ENCODE measurements at places on chromosomes 13 and 19.

DNA sequence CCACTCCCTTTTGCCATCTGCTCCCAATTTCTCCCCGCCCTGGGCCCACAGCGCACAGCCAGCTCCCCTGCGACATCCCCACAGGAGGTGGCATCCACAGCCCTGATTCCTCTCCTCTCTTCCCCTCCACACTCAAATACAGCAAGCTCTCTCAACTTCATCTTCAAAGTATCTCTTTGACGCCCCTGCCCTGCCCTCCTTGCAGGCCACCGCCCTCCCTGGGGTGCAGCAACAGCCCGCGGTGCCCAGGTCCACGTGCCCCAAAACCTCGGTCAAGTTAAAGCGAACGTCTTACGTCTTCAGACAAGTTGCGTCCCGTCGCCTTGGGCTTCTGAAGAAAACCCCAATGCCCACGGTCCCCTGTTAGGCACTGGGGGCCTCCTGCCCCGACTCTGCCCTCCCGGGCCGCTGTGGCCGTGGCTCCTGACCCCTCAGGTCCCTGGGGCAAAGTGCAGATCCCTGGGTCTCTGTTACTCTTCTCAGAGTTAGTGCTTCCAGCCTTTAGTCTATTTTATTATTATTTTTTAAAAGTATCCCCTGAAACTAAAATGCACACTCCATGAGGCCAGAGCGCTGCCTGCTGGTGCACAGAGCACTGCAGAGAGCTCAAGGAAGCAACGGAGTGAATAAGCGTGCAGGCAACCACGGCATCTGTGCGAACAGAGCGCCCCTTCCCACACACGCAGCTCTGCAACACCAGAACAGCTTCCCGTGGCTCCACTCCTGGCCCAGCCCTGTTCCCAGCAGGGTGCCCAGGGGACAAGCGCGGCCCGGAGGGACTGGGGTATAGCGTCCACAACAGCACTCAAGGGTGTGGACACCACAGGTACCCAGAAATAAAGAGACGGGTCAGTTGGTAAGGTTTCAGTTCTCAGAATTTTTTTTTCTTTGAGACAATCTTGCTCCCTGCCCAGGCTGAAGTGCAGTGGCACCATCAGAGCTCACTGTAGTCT is 26.4 kb downstream of the IL17D start:
- DNase-seq: no peak

- DNase-seq: no peak
Observed at GRCh38 chr13:101511766-101512165, 59.3 kb downstream of the ITGBL1 start.

DNA sequence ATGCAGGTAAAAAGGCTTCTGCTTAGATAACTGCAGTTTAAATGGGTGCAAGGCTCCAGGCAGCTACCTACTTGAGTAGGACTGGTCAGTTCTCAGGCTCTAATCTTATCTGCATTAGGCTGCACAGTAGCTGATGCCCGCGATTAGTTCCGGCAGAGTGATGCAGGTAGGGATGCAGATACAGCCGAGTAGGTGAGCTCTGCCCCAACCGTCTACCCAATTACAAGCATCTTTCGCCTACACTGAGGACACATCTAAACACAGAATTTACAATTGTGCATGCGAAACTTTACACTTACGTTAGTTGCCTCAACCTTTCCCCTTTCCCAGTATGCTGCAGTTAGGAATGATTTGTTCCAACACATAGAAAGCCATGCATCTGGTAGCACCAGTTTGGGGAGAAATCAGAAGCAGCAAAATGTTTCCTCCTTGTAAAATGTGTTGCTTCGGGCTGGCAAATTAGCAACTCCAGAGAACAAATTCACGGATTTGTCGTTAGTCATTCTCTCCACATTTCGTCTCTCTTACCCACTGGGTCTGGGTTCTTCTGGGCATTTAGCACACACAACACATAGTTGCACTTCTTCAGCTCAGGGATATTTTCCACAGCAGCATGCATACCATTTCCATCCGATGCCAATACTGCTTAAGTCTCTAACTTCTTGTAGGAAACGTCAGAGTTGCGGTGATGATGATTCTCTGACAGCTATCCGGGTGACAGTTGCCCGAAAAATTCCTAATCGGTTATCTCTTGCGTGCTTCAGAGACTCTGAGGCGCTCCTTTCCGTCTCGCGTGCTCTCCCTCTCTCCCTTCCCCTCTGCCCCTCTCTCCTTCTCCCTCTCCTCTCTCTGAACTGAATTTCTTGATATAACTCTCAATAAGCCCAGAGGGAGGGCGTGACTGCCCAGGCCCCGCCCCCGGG is at the start of gene PCDH9:
Gene PCDH9, minus strand, starts transcription at position 856 of the 923 bp plus-strand sequence. CDS start 1,896 bp downstream, outside the sequence.
- no peak for DNase-seq

DNA sequence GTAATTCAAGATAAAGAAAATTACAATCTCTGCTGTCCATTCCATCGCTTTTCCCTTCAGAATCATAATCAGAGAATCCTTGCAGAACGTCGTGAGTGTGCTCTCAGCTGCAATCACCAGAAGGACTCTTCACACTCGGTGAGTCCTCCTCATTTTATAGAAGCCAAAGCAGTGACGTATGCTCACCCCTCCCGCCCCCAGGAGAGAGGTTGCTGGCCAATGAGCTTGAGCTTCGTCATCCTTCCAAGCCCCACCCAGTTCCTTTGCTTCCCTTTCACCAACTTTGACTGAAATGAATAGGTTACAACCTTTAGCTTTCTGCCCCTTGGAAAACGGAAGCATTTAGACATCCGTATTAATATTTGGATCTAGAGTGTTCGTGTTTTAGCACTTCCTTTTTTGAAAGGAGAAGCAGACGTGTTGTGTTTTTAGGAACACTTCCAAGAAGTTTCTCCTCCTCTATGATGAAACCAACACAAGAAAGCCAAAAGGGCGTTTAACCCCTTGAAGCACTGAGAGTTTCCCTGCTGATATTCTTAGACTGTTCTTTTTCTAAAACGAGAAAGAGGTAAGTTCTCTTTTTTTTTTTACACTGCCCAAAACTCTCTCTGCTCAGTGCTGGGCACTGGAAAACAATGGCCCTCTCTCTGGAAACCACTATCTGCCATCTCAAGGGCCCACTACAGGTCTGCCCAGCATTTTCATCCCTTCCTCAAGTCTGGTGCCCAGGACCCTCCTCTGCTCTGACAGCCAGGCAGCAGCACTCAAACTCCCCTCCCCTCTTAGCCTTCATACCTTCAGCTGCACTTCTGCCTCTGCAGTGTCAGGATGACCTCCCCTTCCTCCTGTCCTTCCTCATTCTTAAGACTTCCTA is 44.3 kb upstream of the CEACAM21 start:
- DNase-seq: peak; percentile 83

All from activated naive CD4-positive, alpha-beta T cell treated with anti-CD3 and anti-CD28 coated beads, Interleukin-2, amount 50 U/mL, for 72 hours (primary cell).